ENCODE measurements at places on chromosomes 3 and 15.
A peak's percentile ranks its signal among the peaks of the same experiment; 100 is the strongest.

DNA sequence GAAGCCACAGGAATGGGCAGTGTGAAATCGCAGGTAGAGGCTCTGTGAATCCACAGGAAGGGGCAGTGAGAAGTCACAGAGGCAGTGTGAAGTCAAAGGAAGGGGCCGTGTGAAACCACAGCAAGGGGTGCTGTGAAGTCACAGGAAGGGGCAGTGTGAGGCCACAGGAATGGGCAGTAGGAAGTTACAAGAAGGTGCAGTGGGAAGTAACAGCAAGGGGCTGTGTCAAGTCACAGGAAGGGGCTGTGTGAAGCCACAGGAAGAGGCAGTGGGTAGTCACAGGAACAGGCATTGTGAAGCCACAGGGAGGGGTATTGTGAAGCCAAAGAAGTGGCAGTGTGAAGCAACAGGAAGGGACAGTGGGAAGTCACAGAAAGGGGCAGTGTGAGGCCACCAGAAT lies 34.1 kb downstream of the GASK1A start:
- DNase-seq: no peak

DNA sequence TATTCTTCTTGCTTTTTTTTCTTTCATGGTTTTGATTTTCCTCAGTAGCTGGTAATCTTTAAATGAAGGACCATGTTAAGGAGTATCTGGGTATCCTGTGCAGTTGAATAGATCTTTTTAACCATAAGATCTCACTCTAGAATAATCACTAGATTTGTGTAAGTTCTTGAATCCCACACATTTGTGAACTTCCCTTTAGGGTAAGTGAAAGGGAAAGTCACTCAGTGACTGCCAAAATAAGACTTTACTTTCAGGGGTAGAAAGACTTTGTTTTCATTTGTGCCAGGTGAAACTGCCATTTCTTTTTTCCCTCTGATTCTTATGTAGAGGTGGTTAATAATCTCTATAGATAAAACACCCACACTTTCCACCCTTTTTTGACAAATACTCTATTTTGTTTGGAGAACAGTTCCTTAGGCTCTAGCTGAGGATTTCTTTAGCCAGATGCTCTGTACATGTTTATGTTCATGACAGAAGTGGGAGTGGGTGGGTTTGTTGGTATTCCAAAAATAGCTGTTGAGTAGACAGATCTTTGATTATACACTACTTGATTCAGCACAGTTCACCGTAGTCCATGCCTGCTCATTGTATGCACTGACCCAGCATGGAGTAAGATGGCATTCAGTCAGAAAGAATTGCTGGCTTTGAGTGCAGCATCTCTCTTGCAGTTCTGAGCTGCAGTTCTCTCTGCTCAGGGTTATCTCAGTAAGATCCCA lies 28.5 kb downstream of the LRRC49 start:
- no peak for DNase-seq

DNA sequence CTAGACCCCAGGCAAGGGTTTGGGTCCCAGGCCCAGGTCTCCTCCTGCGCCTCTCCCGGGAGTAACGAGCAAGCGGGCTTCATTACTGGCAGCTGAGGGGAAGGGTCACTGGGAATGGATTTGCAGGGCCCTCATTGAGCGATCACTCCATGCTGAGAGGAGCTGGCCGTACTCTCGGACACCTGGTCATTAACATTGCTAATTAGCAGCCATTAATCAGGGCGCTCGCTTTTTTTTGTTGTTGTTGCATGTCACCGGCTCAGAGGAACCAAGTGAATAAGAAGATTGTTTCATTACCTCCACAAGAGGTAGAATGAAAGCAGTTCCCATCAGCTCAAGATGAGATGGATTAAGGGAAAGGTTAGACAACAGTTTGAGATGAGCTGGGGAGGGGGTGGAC lies 293.0 kb upstream of the ATP11B start:
- DNase-seq: no peak

GRCh38 chr3:42526616-42527367 lies 24.3 kb downstream of the VIPR1 start:
- DNase-seq: peak; percentile 33

- DNase-seq: peak; percentile 9
These were observed 67.6 kb upstream of the HACD2 start for GRCh38 chr3:123652342-123652984.

DNA sequence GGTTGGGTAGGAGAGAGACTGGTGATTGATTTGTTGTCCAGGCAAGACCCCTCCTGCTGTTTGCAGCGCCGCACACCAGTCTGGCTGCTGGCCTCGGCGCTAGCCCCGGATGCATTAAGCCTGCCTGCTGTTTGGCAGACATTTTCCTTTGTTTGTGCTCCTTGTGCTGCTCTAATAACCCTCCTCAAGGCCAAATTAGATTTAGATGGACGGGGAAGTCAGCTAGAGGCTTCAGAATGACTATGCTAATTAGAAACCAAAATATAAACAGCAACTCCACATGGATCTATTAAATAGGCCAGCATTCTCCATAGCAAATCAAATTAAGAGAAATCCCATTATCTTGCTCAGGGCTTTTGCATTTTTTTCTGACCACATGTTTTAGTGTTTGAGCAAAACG lies 445.2 kb downstream of the SQOR start:
- no peak for DNase-seq

DNA sequence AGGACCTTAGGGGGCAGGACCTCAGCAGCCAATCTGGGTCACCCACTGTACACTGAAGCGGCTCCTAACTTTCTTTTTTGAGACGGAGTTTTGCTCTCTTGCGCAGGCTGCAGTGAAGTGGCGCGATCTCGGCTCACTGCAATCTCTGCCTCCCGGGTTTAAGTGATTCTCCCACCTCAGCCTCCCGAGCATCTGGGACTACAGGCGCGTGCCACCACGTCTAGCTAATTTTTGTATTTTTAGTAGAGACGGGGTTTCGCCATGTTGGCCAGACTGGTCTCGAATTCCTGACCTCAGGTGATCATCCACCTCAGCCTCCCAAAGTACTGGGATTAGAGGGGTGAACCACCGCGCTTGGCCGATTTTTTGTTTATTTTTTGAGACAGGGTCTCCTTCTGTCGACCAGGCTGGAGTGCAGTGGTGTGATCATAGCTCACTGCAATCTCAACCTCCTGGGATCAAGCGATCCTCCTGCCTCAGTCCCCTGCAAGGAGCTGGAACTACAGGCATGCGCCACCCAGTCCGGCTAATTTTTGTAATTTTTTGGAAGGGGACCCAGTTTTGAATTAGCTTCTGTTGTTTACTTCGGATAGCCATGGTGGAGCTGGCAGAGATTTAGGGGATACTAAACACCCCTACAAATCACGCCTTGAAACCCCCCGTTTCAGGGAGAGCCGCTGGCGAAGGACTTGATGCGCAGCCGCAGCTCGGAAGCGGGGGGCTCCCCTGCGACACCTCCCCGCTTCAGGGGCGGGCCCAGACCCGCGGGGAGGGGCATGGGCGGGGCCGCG lies 1.5 kb upstream of the CLK3 start:
- no peak for DNase-seq

GRCh38 chr3:195601382-195601781 lies 17.6 kb upstream of the APOD start:
- no peak for DNase-seq

DNA sequence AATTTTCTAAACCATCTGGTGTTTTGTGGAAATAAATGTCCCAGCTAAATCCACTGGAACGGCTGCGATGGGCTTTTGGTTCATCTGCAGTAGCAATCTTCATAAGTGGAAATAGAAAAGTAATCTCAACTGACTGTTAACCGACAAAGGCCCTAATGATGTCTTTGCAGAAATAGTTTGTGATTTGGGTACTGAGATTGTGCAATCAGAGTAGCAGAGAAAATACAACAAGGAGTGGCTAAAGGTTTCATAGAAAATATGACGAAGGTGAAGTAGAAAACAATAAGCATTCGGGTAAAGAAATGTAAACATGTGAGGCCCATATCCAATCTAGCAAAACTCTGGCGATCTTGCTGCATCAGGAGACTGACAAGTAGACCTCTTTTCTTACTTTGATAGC lies 262.6 kb upstream of the MCTP2 start:
- DNase-seq: no peak

DNA sequence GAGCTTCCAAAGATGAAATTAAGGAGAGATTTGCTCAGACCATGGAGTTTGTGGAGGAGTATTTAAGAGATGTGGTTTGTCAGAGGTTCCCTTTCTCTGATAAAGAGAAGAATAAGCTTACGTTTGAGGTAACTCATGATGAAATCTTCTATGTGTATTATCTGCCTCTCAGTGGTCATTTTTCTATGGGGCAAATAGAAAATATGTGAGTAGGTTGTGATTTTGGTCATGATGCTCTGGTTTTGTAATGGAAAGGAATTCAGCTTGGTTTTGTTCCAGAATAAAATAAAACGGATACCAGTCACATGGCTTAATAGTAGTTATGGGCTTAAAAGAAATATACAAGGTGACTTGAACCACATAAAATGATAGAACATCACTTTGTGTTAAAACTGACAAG lies 181.1 kb downstream of the ITPR1 start:
- DNase-seq: no peak

DNA sequence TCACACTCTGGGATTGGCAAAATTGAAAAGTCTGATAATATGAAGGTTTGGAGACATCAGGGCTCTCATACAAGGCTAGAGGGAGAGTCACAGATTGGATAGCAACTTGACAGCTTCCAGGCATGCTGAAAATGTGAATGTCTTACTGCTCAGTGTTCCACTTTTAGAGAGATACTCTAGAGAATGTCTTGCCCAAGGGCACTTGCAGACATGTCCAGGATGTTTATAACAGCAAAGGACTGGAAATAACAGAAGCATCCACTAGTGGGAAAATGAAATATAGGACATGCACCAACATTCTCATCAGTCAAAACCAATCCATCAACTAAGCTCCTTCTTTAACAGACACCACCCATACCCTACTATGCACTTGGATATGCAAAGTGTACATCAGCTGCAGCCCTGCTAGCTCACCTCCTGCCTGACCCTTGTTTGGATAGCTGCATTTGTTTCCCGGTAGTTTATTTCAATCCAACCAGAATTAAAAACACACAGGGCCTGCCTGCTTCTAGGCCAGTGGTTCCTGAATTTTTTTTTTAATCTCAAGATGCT lies 101.6 kb upstream of the ARHGEF3 start:
- DNase-seq: no peak

DNA sequence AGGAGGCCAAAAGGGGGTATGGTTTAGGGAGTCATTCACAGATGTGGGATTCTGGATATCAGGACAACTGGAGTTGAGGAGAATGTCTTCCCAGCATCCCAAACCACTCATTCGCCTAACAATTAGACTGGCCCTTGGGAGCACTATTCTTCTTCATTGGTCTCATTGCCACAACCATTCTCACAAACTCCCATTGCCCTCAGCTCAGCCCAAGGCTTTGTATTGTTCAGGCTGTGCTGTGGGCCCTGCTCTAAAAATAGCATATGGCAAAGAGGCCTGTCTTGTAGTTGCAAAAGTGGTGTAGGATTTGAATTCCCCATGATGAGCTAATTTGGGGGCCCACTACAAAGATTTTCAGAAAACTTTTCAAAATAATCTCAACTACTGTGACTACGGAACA lies 6.3 kb upstream of the ADAMTS9 start:
- DNase-seq: no peak

DNA sequence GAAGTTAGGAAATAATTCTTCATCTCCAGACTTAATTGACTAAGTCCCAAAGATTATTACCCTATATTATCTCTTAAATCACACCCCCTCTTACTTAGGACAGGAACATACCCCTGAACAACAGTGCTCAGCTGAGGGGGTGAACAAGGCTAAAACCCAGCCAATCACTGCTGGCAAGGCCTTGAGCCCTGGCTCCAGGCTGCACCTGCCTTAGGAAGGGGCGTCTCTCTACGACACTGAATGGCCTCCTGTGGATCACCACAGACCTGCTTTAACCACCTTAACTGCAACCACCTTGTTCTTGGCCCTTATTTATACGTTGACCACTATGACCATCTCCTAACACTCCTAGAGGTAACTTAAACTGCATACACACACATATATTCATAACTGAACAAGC lies 267.4 kb upstream of the THBS1 start:
- DNase-seq: no peak

GRCh38 chr3:48107227-48107626 lies 81.0 kb downstream of the CDC25A start:
- no peak for DNase-seq

GRCh38 chr15:100229181-100230163 lies 112.3 kb downstream of the ADAMTS17 start:
- DNase-seq: no peak

- no peak for DNase-seq
These were observed 33.0 kb downstream of the CCDC39 start for GRCh38 chr3:180646187-180646790.

DNA sequence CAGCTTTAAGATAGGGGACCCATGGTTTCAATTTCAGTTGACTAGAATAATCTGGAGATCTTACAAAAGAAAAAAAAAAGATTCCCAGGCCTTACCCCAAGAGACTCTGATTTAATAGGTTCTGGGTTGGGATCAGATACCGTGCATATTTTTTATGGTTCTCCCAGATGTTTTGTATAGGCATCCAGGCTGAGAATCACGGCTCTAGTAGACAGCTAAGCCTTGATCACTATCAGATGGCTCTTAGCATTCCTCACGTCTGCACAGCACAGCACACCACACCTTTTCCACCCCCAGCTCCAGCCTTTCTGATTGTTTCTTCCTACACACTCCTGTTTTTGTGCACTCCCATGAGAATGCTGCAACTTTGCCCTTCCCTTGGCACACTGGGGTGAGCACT lies 40.8 kb downstream of the TMEM45A start:
- DNase-seq: no peak

DNA sequence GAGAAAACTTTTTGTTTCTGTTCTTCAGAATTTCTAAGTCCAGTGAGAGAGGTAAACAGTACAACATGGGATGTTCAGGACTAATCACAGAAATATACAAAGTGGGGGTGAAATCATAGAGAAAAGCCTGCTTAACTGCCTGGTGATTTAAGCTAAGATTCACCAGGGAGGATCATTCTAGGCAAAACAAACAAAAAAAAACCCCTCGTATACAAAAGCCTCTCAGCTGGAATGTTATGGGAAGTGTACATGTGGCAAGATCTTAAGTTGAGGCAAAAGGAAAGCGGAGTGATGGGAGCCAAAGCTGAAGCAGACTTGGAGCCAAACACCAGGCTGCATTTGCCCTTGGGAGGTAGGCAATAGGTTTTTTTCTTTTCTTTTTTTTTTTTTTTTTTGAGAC lies 40.0 kb upstream of the TJP1 start:
- no peak for DNase-seq

DNA sequence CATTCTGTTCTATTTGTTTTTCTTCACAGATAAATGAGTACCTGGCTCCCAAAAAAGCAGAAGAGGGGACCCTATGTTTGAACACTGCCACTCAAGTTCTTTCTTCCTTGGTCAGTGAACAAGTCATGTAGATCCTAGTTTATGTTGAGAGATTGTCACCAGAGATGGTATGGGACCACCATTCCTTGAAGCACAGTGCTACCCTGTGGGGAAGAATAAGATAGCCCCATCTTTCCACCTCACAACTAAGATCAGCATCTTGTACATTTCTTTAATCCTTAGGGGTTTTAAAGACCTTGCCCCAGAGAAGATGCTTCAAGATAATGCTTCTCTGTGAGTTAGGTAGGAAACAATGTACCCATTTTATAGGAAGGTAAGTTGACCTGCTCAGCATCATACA lies 233.5 kb upstream of the WNT5A start:
- DNase-seq: no peak
